ENCODE measurements at places on chromosomes 5 and 9.

GRCh38 chr9:84354035-84354434 is 13.5 kb upstream of the SLC28A3 start:
- no peak for DNase-seq

DNA sequence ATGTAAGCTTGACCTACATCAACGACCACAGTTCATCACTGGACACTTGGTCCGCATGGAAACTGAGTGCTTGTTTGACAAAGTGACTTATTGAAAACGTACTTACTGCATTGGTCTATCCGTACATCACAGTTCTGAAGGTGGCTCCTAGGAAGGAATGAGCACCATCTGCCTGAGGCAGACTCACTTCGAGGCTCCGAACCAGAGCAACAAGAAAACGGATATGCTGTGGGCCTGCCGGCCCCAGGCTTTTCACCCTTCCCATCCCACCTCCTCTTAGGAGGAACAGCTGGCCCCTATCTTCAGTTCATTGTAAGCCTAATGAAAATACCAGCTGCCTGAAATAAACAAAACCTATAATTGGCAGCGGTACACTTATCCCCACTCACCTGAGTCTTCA is 67.2 kb upstream of the TSLP start:
- no peak for DNase-seq

- peak; percentile 24 for DNase-seq
These were observed 19.2 kb downstream of the KCTD16 start for GRCh38 chr5:144189800-144190429.

GRCh38 chr5:17203329-17204132 is 13.9 kb upstream of the BASP1 start:
- peak; percentile 70 for DNase-seq

GRCh38 chr9:69180670-69181069 is 6.6 kb downstream of the TJP2 start:
- no peak for DNase-seq

DNA sequence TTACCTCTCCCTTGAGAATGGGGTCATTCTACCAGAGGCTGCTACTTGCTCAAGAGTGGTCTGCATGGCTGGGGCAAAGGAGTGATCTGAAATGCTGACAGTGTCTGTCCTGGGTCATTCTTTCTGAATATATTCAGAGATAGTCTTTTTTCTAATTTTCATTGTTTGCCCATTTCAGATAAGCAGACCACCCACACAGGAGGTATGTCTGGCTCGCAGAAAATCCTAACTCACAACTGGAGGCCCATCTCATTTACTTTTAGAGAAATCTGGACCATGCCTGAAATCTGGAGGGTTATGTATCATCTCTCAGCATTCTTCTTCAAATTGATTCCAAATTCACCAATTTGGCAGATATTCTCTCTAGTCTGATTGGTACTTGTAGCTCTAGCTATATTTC is 227.6 kb downstream of the SEC61B start:
- no peak for DNase-seq

DNA sequence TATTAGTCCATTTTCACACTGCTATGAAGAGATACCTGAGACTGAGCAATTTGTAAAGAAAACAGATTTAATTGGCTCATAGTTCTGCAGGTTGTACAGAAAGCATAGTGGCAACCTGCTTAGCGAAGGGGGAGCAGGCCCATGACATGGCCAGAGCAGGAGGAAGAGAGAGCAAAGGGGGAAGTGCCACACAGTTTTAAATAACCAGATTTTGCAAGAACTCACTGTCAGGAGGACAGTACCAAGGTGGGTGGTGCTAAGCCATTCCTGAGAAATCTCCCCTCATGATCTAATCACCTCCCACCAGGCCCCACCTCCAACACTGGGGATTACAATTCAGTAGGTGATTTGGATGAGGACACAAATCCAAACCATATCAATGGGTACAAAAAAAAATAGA is 16.8 kb upstream of the PCSK5 start:
- DNase-seq: no peak

DNA sequence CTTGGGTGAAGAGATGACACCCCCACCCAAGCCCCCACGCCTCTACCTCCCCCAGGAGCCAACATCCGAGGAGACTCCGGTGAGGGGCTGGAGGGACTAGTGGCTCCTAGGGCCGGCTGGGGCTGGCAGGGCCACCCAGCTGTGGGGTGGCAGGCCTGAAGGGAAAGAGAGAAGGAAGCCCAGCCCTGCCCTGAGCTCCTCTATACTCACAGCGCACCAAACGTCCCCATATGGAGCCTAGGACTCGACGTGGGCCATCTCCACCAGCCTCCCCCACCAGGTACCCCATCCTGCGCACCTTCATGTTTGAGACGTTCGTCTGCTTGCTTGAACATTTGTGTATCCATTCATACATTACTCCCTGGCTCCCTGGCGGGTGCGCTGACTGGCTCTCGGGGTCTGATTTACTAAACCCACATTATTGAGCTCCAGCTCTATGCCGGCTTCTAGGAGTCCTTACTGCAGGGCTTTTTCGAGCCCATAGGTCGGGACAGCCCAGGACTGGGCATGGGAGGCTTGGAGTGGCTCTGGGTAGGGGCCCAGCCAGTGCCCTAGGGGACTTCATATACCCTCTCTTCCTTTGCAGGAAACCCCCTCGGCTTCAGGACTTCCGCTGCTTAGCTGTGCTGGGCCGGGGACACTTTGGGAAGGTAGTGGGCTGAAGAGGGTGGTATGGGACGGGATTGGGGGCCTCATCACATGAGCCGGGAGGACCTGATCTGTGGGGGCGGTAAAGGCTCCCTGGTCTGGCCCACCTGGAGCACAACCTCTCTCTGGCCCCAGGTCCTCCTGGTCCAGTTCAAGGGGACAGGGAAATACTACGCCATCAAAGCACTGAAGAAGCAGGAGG is 9.1 kb downstream of the ZDHHC12 start:
- no peak for DNase-seq
